ENCODE measurements at places on chromosomes 5 and 9. TPM values are rescaled to one million over a fixed set of nuclear protein-coding genes. Genes with fewer than 3 reads are reported as not detected.

DNA sequence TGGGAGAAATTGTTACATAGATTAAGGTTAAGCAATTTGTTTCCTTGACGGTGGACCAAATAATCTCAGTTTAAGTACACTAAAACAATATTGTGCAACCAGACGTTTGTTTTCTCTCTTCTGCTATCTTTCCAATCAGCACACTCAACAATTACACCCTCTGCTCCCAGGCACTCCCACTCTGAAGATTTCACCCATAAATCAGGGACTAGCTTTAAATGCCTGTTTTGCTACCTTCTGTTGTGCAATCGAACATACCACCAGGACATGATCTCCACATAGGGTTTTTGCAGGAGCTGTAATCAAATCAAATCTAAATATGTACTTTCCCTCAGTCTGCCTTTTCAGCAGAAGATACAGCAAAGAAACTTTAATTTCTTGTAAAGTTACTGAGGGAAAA, 405.8 kb upstream of the TLE4 start:
- H3K36me3 ChIP-seq = peaks cover 16% of the 10 kb centered on the region
- 0 out of 2 replicates have a peak overlapping the region, but pooled peaks have one; percentile 6 for H3K27ac ChIP-seq
- peaks cover 24% of the 10 kb centered on the region for H3K4me1 ChIP-seq
- no peaks in the 10 kb centered on the region for H3K27me3 ChIP-seq

DNA sequence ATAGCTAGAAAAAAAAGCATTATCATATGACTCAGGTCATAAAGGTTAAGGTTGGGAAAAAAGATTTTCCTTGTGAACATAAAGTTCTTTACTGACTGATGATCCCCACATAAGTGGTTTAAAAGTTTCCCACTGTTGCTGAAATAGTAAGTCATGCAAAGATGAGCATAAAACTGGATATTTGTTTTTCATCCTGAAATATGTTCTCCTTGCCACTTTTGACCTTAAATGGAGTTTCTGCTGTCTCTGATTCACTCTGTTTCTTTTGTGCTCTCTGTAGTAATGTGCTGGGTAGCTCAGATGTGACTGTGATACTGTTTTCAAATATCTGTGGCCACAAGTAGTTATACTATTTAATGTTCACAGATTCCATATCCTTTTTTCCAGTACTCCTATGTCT, 162.5 kb upstream of the GAS1 start:
- peak; percentile 53 for DNase-seq
- no peak overlapping the region for H3K4me3 ChIP-seq
- no peaks in the 10 kb centered on the region for H3K36me3 ChIP-seq
- H3K4me1 ChIP-seq = peaks cover 78% of the 10 kb centered on the region

DNA sequence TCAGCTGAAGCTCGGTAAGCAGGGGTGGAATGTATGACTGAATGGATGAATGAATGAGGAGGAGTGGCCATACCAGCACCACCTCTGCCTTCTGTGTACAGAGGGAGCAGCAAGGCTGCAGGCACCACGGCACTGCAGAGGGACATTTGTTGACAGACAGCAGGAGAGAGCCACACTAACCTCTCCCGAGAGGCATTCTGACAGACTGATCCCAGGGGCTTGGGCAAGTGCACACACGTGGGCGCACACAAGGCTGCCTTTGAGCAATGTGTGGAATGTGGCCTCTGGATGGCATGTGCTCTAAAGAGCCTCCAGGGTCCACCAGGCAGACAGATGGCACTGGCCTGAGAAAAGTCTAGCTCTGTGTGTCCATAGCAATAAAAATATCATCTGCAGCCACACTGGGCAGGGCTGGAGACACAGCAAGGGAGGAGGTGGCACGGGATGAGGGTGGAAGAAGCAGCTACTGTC, 111.8 kb downstream of the ACTL7B start:
- DNase-seq = no peak
- H3K27me3 ChIP-seq = no peaks in the 10 kb centered on the region

DNA sequence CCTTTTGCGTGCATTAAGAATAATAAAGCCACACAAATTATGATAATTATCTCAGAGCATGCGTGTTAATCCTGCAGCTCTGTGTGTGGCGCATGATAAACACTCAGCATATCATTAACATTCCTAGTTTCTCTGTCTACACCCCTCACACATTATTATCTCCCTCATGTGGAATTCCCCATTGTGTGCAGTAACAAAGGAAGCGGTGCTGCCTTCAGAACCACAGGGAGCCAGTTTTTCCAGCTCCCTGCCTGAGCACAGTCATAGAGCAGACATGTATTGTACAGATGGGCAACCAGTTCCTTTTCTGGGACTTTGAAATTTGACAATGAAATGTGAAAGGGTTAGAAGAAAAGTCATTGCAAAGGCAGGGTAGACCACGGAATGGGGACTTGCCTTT, 1365.5 kb upstream of the CDH9 start:
- no peak overlapping the region for H3K27ac ChIP-seq
- H3K4me3 ChIP-seq = no peak overlapping the region
- DNase-seq = no peak
- H3K4me1 ChIP-seq = no peaks in the 10 kb centered on the region
- no peaks in the 10 kb centered on the region for H3K27me3 ChIP-seq
- peaks cover 5% of the 10 kb centered on the region for H3K36me3 ChIP-seq

HAVCR2 gene
- not detected for total RNA-seq

- 0 out of 2 replicates have a peak, but pooled peaks cover 4% of the 10 kb centered on the region for H3K4me1 ChIP-seq
- H3K4me3 ChIP-seq = no peak overlapping the region
- H3K27me3 ChIP-seq = peaks cover 12% of the 10 kb centered on the region
These were observed 49.5 kb downstream of the KLF4 start for GRCh38 chr9:107439991-107440456.

ARHGEF37 gene
- total RNA-seq = 0.81 TPM

GRCh38 chr5:176373100-176373818, 8.0 kb downstream of the ARL10 start:
- H3K36me3 ChIP-seq = peaks cover 4% of the 10 kb centered on the region
- H3K4me3 ChIP-seq = no peak overlapping the region
- peaks cover 1% of the 10 kb centered on the region for H3K27me3 ChIP-seq

RAI14 gene
- total RNA-seq = 277 TPM

- H3K4me1 ChIP-seq = peaks cover 27% of the 10 kb centered on the region
- peaks cover 1% of the 10 kb centered on the region for H3K27me3 ChIP-seq
- H3K36me3 ChIP-seq = peaks cover 4% of the 10 kb centered on the region
- H3K4me3 ChIP-seq = no peak overlapping the region
- H3K27ac ChIP-seq = no peak overlapping the region
These were observed 94.8 kb downstream of the LHFPL2 start for GRCh38 chr5:78553580-78554353.

ZNF462 gene
- total RNA-seq = 12.6 TPM
